Activated naive CD4-positive, alpha-beta T cell (primary cell): ENCODE measurements at places on chromosomes 1 and 21.

GRCh38 chr1:220274251-220274855 is 2.1 kb upstream of the RAB3GAP2 start:
- no peak for DNase-seq

DNA sequence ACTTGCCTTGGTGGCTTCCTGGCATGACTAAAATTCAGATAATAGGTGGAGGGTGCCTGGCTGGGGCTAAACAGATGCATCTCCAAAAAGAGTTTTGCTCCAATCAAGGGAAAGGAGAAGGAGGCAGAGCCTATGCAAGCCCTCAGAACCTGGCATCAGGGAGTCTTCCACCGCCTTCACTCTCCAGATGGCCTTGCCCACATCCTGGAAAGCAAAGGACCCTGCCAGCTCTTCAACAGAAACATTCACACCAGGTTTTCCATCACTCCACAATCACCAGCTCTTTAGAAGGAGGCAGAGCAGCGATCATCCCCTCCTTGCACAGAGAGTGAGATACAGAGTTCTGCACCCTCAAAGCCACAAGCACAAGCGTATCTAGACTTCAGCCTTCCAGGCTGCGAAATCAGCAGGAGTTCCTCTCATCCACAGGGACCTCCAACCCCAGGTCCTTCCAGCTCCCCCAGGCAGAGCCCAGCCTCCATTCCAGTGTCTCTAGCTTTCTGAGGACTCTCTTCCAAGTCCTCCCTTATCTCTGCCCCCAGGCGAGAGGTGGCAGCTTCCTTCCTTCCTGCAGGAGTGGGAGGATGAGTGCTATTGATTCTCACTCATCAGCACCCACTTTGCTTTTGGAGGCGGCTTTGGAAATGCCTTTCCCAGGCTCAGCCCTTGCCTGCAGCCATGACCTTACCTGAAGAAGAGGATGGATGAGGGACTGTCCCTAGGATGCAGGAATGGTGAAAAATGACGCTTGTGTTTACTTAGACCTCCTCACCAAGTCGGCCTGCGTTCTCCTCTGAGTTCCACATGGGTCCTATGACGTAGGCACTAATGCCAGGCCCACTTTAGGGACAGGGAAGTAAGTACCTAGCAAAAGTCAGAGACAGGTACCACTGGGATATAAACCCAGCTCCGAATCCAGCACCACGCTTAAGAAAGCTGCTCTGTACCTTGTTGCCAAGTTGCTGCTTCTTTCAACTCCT is 75.4 kb downstream of the RIPK4 start:
- DNase-seq, result no peak

DNA sequence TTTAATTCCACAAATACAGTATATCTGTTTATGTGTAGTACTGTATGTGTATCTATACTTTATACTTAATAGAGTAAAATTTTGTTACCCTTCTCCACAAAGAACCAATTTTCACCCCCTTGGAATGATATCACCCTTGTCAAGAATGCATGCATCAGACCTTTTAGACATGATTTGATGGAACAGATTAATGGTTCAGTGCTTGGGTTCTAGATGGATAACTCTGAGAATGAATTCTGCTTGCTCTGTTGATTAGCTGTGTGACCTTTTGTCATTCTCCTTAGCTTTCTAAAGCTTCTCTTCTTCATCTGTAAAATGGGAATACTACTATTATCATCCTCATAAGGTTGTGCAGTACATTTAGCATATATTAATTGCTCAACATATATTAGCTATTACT is 105.1 kb downstream of the NEK7 start:
- no peak for DNase-seq

- no peak for DNase-seq
Measured at GRCh38 chr1:106747791-106748190, 308.7 kb upstream of the PRMT6 start.

GRCh38 chr1:12078575-12078937 is 15.5 kb downstream of the TNFRSF8 start:
- DNase-seq, result no peak

- DNase-seq, result no peak
Measured at GRCh38 chr1:16915627-16915973, 6.1 kb upstream of the CROCC start.

GRCh38 chr1:147156642-147157041 is 15.6 kb downstream of the PRKAB2 start:
- DNase-seq, result no peak

DNA sequence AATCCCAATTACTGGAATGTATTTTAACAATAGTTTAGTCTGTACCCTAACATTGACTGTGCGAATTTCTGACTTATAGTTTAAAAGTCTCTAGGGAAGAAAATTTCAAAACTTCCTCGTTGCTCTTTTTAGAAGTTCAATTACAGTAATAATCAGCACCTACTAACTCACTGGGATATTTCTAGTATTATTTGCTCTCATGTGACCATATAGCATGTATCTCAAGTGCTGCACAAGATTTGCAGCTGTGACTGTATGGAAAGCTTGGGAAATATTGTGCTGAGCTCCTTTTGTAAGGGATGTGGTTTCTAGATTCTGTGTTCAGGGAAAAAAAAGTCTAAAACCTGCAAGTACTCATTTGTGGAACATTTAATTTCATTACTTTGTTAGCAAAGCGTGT is 153.1 kb downstream of the ST6GALNAC3 start:
- no peak for DNase-seq
